ENCODE measurements at places on chromosomes 4 and X.
A peak's percentile ranks its signal among the peaks of the same experiment; 100 is the strongest.

GRCh38 chrX:75887833-75888232 lies 102.8 kb upstream of the MAGEE2 start:
- no peak for DNase-seq

- no peak for DNase-seq
Observed at GRCh38 chr4:45765521-45765920, 358.3 kb downstream of the GABRG1 start.

GRCh38 chr4:139279760-139280620 lies at the start of gene MGARP:
MGARP (minus strand) TSS chr4:139280225; CDS start chr4:139280158, 67 bp downstream.
- no peak for DNase-seq

GRCh38 chr4:186839122-186840037 lies 115.7 kb upstream of the FAT1 start:
- DNase-seq: no peak

- no peak for DNase-seq
Observed at GRCh38 chr4:42626629-42627146, 30.2 kb downstream of the ATP8A1 start.

- DNase-seq: peak; percentile 26
Observed at GRCh38 chr4:157220371-157220881, at the start of gene GRIA2. GRIA2 (plus strand) TSS chr4:157220728; CDS start chr4:157221043, 315 bp downstream.

- DNase-seq: no peak
Observed at GRCh38 chr4:186825069-186825468, 101.4 kb upstream of the FAT1 start.

GRCh38 chr4:96887857-96888256 lies 1048.0 kb downstream of the PDHA2 start:
- DNase-seq: no peak

Data from activated CD4-positive, alpha-beta T cell treated with anti-CD3 and anti-CD28 coated beads, Interleukin-2, amount 10 ng/mL, durations not matched to agents 7 days and 5 days (primary cell).